H9 (cell line): ENCODE measurements at places on chromosomes 16 and 17. TPM values are rescaled to one million over a fixed set of nuclear protein-coding genes. Genes with fewer than 3 reads are reported as not detected.

GRCh38 chr17:8955021-8955959 lies 10.2 kb downstream of the PIK3R5 start:
- no peak for DNase-seq

- no peak for DNase-seq
Observed at GRCh38 chr16:11506741-11507305, 79.9 kb downstream of the LITAF start.

- DNase-seq: no peak
Observed at GRCh38 chr17:42431758-42432161, 8.7 kb upstream of the CAVIN1 start.

- peak; percentile 23 for DNase-seq
Observed at GRCh38 chr17:16977932-16978331, 6.0 kb upstream of the TNFRSF13B start.

DNA sequence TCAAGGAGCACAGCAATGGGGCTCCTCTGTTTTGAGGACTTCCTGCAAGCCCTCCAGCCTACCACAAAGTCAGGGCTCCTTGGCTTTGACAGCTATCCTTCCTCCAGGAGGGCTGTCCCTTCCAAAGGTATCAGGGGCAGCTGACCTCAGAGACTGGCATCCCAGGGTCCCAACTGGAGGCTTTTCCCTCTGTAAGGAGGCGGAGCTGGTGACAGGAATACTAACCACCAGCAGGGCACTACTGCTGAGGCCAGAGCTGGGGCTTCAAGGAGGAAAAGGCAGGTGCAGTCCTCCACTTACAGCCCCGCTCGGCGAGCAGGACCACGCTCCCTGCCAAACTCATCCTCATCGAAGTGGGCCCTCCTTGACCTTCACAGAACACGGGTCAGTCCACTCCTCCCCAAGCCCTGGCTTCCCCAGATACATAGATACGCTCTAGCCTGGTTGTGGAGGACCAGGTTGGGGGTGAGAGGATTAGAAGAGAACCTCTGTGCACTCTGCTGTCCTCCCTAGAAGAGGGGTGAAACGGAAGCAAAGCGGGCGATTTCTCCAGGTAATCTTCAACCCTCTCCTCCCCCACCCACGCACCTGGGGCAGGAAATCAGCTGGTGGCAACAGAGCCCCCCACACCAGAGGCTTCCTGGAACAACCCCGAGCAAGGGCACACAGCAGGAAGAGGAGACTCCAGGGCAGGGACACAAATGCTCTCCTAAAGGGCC lies 20.5 kb downstream of the ST3GAL2 start:
- peak; percentile 59 for DNase-seq

- peak; percentile 9 for DNase-seq
Observed at GRCh38 chr16:57618296-57619132, 9.9 kb upstream of the ADGRG1 start.

DNA sequence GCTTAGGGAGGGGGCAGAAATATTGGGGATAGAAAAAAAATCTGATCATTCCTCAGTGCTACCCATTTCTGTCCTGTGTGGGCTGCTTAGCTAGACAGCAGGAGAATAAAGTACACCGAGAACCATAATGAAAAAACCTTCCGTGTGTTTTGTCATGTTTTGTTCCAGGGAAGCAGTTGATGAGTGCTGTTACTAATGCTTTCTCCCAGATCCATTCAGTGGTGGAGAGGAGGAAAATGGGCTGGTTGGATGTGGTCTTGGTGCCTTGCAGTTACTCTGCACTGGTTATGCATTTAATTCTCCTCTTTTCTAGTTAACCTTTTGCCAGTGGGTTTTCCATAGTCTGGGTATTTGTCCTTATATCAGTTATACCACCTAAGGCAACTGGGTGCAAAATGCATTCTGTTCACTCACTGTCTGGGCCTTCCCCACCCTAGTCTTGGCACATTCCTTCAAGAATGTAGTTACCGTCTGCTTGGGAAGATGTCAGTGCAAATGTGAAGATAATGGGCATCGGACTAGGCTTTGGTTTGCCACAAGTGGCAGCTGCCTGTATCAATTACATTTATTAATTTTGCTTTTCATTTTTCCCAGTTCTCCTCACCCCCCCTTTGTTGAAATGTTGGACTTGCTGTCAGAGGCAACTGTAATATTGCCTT lies 9.3 kb upstream of the TBKBP1 start:
- DNase-seq: no peak

- DNase-seq: peak; percentile 58
Observed at GRCh38 chr17:44959821-44960531, 8.1 kb downstream of the C1QL1 start.

DNA sequence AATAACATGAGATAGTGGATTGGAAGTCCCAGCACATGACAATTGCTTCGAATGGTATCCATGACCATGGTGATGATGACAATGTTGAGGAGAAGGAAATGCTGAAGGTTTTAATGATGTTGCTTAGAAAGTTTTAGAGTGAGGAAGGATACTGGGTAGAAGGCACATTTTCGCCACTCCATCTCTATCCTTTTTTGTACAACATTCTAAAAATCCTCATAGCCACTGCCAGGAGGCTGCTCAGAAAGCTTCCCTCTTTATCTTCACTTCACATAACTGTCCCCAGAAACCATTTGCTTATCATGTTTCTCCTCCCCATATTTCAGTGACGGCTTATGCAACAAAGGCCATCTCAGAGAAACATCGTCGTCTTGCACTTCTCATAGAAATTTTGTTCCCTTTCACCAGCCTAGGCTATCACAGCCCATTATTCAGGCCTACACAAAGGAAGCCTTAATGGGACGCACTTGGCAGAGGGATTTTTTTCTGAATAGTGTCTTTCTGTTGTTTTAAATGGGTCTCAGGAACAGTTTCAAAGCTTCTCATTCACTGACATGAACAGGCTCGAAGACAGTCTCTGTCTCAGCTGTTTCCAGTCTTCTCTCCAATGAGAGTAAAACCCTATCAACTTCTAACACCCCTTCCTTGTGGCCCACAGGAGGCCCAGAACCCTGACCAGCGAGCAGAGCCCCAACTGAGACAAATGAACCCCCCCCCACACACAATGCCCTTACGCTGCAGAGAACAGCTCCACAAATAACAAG lies 506.7 kb downstream of the HAPSTR1 start:
- DNase-seq: no peak

DNA sequence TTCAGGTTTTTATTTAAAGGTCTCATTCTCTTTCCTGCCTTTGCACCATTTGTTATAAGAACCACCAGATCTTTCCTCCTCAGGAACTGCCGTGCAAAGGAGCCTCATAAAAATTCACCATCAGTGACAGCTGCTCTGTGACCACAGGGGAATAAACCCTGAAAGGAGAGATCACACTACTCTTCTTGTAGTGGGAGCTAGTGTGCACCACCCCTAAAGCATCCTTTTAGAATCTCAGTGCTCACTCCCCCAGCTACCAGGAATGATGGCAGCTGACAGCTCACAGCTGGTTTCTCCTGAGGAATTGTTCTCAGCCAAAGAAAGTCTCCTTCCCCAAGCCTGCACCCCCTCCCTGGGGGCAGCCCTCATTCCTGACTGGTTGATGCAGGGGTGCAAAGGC lies 18.7 kb downstream of the VAT1L start:
- DNase-seq: no peak

GRCh38 chr17:70084476-70084875 lies 9.5 kb downstream of the KCNJ16 start:
- DNase-seq: no peak

- DNase-seq: peak; percentile 44
Observed at GRCh38 chr17:42414704-42415409, 8.2 kb downstream of the CAVIN1 start.

NAGS gene
- 3.7 and 4.1 TPM in 2 replicates for total RNA-seq
